ENCODE measurements at places on chromosomes 2 and 18.
A peak's percentile ranks its signal among the peaks of the same experiment; 100 is the strongest.

GRCh38 chr2:149928011-149928410, 340.4 kb upstream of the MMADHC start:
- no peak for DNase-seq

DNA sequence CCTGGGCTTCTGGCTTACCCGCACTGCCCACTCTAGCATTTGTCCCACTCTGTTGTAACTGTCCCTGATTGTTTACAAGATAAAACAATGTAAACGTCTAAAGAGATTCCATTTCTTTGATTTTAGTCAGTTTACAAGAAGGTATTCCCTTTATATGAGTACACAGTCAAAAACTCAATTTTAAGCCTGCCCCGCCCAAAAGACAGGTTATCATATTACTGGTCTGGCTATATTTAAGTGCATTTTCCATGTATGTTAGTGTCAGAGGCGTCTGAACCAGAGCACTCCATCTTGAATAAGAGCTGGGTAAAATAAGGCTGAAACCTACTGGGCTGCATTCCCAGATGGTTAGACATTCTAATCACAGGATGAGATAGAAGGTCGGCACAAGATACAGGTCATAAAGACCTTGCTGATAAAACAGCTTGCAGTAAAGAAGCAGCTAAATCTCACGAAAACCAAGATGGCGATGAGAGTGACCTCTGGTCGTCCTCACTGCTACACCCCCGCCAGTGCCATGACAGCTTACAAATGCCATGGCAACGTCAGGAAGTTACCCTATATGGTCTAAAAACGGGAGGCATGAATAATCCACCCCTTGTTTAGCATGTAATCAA, 15.0 kb downstream of the GPR45 start:
- DNase-seq, result no peak

DNA sequence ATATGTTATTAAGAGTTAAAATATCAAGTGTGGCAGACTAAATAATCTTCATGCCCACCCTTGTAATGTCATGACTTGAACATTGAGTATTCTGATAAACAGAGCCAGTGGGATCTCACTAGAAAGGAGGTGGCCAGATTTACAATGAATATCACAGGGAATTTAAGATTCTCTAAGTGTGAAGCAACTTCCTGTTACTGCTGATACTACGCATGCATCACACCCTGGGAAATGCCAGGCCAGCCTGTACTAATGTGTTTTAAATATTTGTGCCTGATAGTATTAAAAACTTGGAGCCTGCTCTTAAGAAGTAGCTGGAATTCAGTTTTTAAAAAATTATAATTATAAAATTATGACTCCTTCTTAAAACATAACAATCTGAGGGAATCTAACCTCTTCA, 148.3 kb downstream of the LAMA3 start:
- DNase-seq, result no peak

DNA sequence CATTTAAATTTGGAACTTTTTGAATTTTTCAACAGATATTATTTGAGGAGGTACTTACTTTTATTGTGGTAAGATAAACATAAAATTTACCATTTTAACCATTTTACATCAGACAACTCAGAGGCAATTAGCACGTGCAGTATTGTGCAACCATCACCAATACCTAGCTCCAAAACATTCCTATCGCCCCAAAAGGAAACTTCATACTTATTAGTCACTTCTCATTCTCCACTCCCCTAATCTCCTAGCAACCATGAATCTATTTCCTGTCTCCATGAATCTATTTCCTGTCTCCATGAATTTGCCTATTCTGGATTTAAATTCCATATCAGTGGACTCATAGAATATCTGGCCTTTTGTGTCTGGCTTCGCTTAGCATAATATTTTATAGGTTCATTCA, 69.9 kb upstream of the FAM136A start:
- no peak for DNase-seq

DNA sequence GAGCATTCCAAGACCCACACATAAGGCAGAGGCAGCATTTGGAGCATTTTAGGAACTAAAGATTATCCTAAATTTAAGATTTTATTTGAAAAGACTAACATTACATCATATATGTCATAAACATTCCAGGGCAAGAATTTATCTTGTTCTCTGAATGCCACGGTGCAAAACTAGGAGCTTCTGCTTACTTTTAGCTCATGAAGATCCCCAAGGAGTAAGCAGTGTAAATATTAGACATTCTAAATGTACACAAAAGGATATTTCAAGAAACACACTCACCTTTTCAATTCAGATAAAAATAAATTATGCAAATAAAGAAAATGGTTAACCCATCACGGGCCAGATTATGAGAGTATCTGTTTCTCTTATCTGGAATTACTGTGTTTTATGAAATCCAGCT, 101.7 kb upstream of the ETAA1 start:
- no peak for DNase-seq

DNA sequence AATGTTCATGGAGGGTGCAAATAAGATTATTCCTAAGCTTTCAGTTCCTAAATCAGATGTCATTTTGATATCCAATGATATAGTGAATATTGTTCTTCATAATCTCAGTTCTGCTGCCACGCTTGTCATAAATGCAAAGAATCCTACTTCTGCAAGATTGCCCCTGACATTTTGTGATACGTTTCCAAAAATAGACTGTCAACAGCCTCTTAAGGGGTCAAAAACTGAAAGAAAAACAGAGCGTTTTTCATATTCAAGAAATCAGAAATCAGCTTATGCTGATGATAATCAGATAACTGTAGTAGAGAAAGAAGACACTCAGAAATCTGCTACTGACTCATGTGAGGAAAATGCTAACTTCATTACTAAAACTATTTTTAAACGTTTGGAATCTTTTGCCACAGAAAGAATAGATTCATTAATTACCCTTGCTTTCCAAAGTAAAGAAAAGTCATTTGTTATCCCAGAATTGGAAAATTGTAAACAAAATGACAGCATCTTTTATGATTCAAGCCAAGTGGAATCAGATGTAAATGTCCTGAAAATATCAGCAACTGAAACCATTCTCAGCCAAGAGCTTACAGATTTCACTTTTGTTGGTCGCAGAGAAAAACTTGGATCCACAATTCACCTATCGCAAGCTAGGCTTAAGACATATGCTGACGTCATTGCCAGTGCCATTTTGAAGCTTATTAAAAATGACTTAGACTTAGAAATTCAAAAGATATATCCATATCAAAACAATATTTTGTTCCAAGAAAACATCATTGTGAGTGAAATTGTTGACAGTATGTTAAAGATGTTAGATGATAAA, 55.1 kb downstream of the FSIP2 start:
- DNase-seq, result no peak

DNA sequence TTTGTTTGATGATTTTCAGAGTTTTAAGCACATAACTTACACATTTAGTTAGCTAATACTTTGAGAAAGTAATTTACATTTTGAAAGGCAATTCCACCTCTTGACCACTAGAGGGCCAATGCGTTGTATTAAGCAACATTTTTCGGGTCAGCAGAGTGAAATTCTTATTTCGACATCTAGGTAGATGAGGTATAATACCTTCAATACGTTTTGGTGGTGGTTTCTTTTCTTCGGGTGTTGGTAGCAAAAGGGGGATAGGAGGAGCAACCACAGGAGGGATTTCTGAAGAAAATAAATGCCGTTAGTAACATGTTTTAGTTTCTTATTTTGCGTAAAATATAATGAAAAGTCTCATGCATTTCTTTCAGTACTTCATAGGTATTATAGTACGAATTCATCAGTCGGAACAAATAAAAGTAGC, 106.3 kb downstream of the TTN start:
- peak; percentile 18 for DNase-seq

- no peak for DNase-seq
These were observed 67.0 kb downstream of the NCAPH start for GRCh38 chr2:96402591-96402990.

DNA sequence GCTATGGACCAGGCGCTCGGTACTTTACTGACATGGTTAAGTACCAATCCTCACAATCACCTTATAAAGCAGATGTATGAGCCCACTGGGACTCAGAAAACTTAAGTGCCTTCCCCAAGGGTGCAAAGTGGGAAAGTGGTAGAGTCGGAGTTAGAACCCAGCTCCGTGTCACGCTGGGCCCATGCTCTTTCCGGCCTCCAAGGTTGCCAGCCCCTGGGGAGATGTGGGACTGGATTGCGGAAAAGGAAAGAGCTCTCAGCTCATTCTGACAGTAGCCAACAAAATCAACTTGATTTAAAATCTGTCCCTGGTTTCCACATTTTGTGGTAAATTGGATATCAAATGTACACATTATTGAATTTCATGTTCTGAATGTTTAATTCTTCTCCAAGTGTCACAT, 403.8 kb downstream of the DCDC2C start:
- DNase-seq, result no peak

DNA sequence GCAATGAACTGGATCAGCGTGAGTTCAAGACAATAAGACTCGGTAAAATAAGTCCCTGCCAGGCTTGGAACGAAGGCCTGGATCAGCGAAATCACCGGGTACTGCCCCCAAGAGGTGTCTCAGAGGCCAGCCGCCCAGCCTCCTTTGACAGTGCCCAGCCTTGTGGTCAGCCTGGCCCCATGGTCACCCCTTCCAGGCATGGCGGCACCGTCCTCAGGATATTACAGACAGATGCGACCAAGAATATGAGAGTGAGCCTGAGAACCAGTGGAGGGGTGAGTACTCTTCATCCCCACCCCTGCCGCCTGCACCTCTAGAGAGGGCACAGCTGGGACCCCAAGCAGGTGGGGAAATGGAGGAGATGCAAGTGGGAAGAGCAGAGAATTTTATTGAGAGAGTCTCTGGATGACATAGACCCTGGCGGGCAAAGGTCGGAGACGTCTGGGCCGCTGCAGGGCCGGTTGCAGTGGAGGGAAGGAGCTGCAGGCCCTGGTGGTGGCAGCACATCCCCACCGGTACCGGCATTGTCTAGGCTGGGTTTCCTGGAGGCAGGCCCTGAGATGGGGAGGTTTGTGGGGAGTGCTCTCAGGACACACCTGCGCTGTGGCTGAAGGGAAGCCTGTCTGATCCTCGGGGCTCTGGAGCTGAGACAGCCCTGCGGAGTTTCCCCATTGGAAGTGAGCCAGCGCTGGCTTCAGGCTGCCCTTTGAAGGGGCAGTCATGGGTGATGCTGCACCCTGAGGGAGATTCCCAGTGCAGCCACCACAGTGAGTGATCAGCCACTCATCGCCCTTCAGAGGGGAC, 190.0 kb downstream of the SEPTIN10 start:
- DNase-seq, result no peak

DNA sequence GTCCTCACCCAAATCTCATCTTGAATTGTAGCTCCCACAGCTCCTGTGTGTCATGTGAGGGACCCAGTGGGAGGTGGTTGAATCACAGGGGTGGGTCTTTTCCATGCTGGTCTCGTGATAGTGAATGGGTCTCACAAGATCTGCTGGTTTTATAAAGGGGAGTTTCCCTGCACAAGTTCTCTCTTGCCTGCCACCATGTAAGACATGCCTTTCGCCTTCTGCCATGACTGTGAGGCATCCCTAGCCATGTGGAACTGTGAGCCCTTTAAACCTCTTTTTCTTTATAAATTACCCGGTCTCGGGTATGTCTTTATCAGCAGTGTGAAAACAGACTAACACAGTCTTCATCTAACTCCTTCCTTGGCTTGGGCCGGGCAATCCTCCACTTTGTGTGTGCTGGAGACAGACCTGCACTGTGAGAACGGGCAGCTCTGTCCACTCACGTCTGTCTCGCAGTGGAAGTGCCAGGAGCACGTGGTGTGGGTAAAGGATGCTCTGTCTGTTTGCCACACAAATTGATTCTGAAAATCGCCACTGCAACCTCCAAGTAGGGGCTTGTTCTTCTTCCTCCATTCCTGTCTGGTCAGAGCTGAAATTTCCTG, 47.6 kb upstream of the OTOS start:
- DNase-seq, result no peak
